Hair follicle dermal papilla cell (primary cell): ENCODE measurements at places on chromosomes 3 and 15. TPM values are rescaled to one million over a fixed set of nuclear protein-coding genes. Genes with fewer than 3 reads are reported as not detected.

Gene BNC1
- 20.3 and 37.4 TPM in 2 replicates for total RNA-seq

Gene RHOV
- 0.16 and 0.24 TPM in 2 replicates for total RNA-seq

Gene TRH
- not detected in 2 replicates for total RNA-seq

Gene PPP1R2
- 62.7 and 122 TPM in 2 replicates for total RNA-seq

Gene ALG1L2
- total RNA-seq, result not detected in 2 replicates

Gene LRRK1
- total RNA-seq, result 21.0 and 29.4 TPM in 2 replicates

Gene DGKG
- total RNA-seq, result under 0.01 and 0.24 TPM in 2 replicates

Gene POLQ
- total RNA-seq, result 0.85 and 1.3 TPM in 2 replicates

Gene DZIP1L
- total RNA-seq, result 37.4 and 47.5 TPM in 2 replicates

Gene SEMA4B
- 8.4 and 9.2 TPM in 2 replicates for total RNA-seq

Gene FAM219B
- 53.7 and 57.8 TPM in 2 replicates for total RNA-seq

Gene CA12
- total RNA-seq, result 46.1 and 72.9 TPM in 2 replicates

Gene RSRC1
- total RNA-seq, result 71.0 and 76.9 TPM in 2 replicates

Gene LMAN1L
- not detected in 2 replicates for total RNA-seq

Gene ERICH6
- total RNA-seq, result 0.32 and 0.49 TPM in 2 replicates

Gene SLC6A11
- not detected in 2 replicates for total RNA-seq

Gene PPARG
- 14.8 and 20.8 TPM in 2 replicates for total RNA-seq

Gene DPPA4
- 2.3 and 3.9 TPM in 2 replicates for total RNA-seq

Gene CLDN18
- total RNA-seq, result under 0.01 TPM in 1 of 2 replicates, not detected in the other

Gene LNP1
- total RNA-seq, result 3.6 and 4.1 TPM in 2 replicates

Gene CFAP100
- not detected in 2 replicates for total RNA-seq

Gene CASR
- not detected in 2 replicates for total RNA-seq

Gene PLSCR2
- not detected in 2 replicates for total RNA-seq

Gene ANKUB1
- total RNA-seq, result 0.16 TPM in 1 of 2 replicates, not detected in the other

Gene TNFSF10
- 2.7 and 2.8 TPM in 2 replicates for total RNA-seq

Gene CPNE9
- not detected in 2 replicates for total RNA-seq
